ENCODE measurements at places on chromosomes 5 and 9.
A peak's percentile ranks its signal among the peaks of the same experiment; 100 is the strongest.

DNA sequence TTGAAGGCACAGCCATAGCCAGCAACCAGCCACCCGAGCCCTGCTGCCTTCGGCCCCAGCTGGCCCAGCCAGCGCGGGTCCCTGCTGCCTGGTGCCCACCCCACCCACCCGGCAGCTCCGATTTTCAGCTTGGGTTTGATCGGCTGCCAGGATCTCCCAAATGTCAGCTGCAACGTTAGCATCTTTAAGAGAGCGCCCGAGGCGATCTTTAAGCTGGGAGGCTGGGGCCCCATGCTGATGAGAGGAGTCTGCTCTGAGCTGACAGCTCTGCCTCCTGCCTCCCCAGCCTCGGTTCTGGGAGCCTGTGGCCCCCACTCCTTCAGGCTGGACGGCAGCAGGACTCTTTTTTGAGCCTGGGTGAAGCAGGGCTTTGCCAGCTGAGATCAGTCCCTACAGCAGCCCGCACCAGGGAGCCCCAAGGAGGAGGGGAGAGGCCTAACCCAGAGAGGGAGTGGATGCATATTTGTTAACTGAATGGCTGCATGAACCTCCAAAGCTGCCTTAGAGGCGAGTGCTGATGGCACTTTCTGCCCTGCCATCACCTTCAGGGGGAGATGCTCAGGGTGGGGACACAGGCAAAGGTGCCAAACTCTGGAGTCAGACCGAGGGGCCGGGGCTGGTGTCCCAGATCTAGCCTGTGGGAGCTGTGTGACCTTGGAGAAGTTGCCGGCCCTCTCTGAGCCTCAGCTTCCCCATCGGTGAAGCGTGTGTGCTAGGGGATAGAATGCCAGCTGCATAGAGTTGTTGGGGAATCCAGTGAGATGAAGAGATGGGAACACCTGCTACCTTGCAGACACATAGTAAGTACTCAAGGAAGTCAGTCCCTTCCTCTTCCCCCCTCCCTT is 165.5 kb downstream of the C9orf50 start:
- H3K27me3 ChIP-seq, result peaks cover 21% of the 10 kb centered on the region
- no peak overlapping the region for H3K4me3 ChIP-seq
- DNase-seq, result no peak
- no peak overlapping the region for H3K27ac ChIP-seq
- peaks cover 17% of the 10 kb centered on the region for H3K4me1 ChIP-seq

DNA sequence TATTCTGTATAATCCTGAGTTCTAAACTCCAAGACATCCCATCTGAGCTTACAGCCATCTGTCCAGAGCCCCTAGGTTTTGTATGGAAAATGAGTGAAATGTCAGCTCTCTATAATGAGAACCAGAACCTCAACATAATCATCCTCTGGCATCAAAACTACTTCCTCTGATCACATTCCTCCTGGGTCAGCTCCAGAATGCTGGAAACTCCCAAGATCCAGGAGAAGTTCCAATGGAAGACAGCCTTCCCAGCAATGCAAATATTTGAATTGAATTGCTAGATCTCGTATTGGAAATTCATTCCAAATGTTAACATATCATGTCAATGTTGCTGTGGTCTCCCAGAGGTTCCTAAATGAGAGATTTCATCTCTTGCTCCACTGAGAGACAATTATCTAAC is 23.8 kb downstream of the C9 start:
- peaks cover 9% of the 10 kb centered on the region for H3K27me3 ChIP-seq
- no peak for DNase-seq
- no peak overlapping the region for H3K27ac ChIP-seq
- H3K4me1 ChIP-seq, result no peaks in the 10 kb centered on the region

- peaks cover 10% of the 10 kb centered on the region for H3K4me1 ChIP-seq
- H3K27ac ChIP-seq, result no peak overlapping the region
- H3K27me3 ChIP-seq, result peaks cover 10% of the 10 kb centered on the region
- peaks cover 2% of the 10 kb centered on the region for H3K36me3 ChIP-seq
- no peak overlapping the region for H3K4me3 ChIP-seq
- no peak for DNase-seq
These were observed 7.2 kb downstream of the PCDHGC5 start for GRCh38 chr5:141496038-141496437.

GRCh38 chr9:589723-590122 is 251.8 kb upstream of the DMRT1 start:
- no peak overlapping the region for H3K4me3 ChIP-seq
- peak overlapping the region; percentile 5 for H3K27ac ChIP-seq
- no peaks in the 10 kb centered on the region for H3K36me3 ChIP-seq
- peaks cover 6% of the 10 kb centered on the region for H3K4me1 ChIP-seq
- H3K27me3 ChIP-seq, result no peaks in the 10 kb centered on the region
- no peak for DNase-seq

- no peak overlapping the region for H3K27ac ChIP-seq
- H3K4me1 ChIP-seq, result peaks cover 3% of the 10 kb centered on the region
- H3K4me3 ChIP-seq, result no peak overlapping the region
- no peak for DNase-seq
- H3K36me3 ChIP-seq, result no peaks in the 10 kb centered on the region
- H3K27me3 ChIP-seq, result peaks cover 1% of the 10 kb centered on the region
These were observed 127.5 kb upstream of the LMX1B start for GRCh38 chr9:126486276-126486675.

DNA sequence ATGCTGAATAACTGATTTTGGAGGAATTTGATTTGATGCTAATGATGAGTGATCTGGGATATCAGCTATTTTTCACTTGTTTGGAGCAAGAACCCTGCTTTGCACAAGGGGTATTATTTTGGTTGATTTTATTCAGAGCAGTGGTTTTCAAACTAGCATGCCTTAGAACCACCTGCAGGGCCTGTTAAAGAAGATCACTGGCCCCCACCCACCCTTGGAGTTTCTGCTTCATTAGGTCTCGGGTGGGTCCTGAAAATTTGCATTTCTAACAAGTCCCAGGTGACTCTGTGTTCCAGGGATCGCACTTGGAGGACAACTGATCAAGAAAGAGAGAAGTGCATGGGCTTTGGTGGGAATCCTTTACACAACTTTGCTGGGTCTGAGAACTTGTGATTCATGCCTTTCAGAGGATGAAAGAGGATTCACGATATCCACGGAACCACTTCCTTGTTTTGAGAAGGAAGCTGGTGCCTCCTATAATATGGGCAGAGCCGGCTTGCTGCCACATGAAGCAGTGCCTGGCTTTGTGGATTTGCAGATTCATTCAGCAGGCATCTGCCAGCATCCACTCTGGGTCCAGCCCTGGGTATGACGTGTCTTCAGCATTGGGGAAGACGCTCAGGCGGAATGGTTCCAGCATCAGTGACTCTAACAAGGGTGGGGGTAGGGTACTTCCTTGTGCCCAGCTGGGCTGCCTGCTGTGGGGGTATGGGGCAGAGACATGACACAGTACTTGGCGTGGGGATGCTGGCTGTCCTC is 106.6 kb upstream of the PITX1 start:
- H3K27me3 ChIP-seq, result peaks cover 13% of the 10 kb centered on the region
- no peaks in the 10 kb centered on the region for H3K36me3 ChIP-seq
- H3K27ac ChIP-seq, result no peak overlapping the region
- H3K4me3 ChIP-seq, result no peak overlapping the region

DNA sequence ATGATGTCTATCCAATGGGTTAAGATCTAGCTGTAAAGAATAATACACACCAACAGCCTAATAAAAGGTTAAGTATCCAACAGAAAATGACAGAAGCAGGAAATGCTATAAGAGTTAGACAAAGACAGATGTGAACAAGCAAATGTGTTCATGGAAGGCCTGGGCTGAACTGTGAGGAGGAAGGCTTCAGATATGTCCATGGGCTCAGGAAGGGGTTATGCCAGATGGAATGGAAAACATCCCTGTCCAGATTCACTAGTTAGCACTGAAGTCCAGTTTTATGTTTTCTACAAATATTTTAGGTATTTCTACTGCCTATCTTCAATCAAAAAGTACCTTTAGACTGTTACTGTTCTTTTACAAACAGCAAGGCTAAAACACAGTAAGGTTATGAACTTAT is 27.1 kb downstream of the ERAP1 start:
- no peak for DNase-seq
- H3K36me3 ChIP-seq, result peaks cover 40% of the 10 kb centered on the region
- H3K4me1 ChIP-seq, result no peaks in the 10 kb centered on the region
- H3K4me3 ChIP-seq, result no peak overlapping the region
- peak overlapping the region; percentile 9 for H3K27ac ChIP-seq

DNA sequence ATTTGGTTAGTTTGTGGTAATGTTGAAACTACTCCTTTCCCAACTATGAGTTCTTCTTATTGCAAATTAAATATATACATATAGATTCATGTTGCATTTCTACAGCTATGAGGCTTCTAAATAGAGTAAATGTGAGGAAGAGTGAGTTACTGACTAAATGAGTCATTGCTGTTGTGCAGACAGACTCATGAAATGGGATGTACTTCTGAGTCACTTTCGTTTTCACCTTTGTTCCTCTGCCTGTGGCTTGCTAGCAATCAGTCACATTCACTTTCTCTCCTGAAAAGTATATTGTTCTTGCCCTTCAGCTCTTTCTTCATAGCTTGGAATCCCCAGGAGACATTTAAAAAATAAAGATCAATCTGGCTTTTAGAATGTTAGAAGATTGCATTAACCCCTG is 295.5 kb upstream of the SMC2 start:
- no peaks in the 10 kb centered on the region for H3K36me3 ChIP-seq
- H3K27ac ChIP-seq, result no peak overlapping the region
- DNase-seq, result no peak
- H3K4me1 ChIP-seq, result no peaks in the 10 kb centered on the region
- no peak overlapping the region for H3K4me3 ChIP-seq

DNA sequence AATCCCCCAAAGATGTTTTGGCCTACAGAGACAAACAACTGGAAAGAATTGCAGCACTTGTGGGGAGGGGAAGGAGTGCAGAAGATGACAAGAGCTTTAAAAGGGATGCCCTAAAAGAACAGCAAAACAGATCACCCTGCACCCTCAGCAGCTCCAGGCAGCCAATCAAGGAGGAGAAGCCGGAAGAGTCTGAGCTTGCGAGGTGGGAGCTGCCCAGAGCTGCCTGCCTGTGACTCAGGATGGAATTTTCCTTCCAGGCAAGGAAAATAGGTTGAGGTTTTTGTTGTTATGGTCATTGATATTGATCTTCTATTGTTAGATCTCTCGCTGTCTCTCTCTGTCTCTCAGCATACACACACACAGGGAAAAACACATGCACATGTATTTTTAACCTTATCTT is 70.3 kb upstream of the MAP1B start:
- H3K36me3 ChIP-seq, result no peaks in the 10 kb centered on the region
- no peak overlapping the region for H3K27ac ChIP-seq
- H3K4me3 ChIP-seq, result no peak overlapping the region
- no peaks in the 10 kb centered on the region for H3K4me1 ChIP-seq
- no peak for DNase-seq
- peaks cover 9% of the 10 kb centered on the region for H3K27me3 ChIP-seq

- peak overlapping the region; percentile 29 for H3K27ac ChIP-seq
- peaks cover 3% of the 10 kb centered on the region for H3K36me3 ChIP-seq
- peaks cover 3% of the 10 kb centered on the region for H3K27me3 ChIP-seq
- peaks cover 21% of the 10 kb centered on the region for H3K4me1 ChIP-seq
- no peak for DNase-seq
These were observed 39.7 kb downstream of the ACTL7B start for GRCh38 chr9:108816037-108816436.

DNA sequence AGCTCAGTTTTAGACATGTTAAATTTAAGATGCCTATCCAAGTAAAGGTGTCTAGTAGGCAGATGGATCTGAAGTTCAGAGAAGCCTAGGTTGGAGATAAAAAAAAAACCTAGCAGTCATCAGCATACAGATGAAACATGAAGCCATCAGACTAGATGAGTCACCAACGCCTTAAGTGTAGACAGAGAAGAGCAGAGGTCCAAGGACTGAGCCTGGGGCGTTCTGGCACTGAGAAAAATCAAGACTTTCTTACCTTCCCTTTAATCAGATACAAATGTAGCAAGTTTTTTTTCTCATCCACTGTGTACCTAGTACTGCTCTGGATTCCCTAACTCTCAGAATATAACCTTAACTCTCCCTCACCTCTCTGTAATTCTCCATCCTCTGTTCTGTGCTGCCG is 97.3 kb downstream of the SIL1 start:
- no peak overlapping the region for H3K4me3 ChIP-seq
- no peaks in the 10 kb centered on the region for H3K27me3 ChIP-seq
- peak overlapping the region; percentile 10 for H3K27ac ChIP-seq
- no peak for DNase-seq

GRCh38 chr5:74226716-74227485 is 413.6 kb downstream of the ENC1 start:
- H3K27ac ChIP-seq, result no peak overlapping the region
- H3K4me3 ChIP-seq, result no peak overlapping the region
- peaks cover 9% of the 10 kb centered on the region for H3K27me3 ChIP-seq
- H3K36me3 ChIP-seq, result no peaks in the 10 kb centered on the region
